Activated CD8-positive, alpha-beta memory T cell treated with anti-CD3 and anti-CD28 coated beads, Interleukin-2, amount 50 U/mL, for 4 hours (primary cell): ENCODE measurements at places on chromosomes 1 and 21.

GRCh38 chr1:1211541-1212441 is 2.2 kb downstream of the TNFRSF4 start:
- DNase-seq: peak; percentile 17

DNA sequence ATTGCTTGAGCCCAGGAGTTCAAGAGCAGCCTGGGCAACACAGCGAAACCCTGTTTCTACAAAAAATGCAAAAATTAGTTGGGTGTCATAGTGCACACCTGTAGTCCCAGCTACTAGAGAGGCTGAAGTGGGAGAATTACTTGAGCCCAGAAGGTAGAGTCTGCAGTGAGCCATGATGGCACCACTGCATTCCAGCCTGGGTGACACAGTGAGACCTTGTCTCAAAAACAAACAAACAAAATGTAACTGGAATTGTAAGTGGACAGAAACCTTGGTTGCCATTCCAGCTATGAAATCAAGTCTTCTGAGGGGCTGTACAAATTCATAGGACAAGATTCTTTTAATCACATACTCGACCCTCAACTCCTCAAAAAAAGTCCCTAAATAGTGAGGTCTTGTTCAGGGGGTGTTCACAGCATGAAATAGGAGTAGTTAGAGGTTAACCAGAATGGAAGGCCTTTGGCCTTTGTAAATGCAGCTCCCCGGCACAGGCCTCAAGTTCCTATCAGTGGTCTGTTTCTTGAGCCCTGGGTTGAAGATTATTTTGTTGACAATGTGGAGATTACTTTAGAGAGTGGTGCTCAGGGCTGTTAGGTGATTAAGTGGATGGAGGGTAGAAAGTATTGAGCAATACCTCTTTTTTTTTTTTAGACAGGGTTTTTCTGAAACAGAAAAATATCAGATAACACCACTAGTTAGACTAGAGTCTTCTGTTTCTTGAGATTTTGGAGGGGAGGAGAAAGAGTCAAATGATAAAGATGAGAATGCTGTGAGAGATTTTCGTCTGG is 138.7 kb upstream of the ZNF648 start:
- no peak for DNase-seq

DNA sequence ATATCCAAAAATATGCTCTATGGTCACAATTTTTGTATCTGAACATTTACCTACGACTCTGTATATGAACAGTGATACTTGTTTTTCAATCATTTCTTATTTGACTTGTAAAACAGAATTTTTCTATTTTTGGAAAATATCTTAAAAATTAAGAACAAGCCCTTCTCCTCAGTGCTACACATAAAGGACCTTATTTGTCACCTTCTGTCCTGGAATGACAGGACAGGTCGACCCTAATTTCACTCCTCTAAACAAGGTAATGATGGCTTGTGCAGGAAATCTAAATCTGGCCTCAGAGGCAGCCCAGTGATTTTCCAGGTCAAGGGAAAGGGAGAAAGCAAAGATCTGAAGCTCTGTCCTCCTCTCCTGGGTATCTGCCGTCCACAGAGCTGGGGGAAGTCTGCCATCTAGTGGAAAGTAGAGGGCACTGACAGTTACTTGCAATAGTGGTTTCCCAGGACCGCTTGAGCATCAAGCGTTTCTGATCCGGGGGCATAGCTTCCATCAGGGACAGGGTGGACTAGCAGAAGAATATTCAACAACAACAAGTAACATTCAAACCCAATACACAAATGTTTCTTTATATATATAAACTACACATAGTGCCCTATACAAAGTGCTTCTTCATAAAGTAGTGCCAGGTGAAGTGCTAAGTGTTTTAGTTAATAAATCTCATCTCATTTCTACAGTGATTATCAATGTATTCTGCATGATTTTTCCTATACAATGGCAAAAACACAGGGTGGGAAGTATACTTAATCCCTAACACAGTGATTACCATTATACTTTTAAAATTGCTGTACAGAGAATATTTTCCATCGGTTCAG is 74.6 kb downstream of the SLC25A24 start:
- peak; percentile 63 for DNase-seq

GRCh38 chr1:224681816-224682215 is 65.7 kb downstream of the CNIH3 start:
- DNase-seq: no peak

DNA sequence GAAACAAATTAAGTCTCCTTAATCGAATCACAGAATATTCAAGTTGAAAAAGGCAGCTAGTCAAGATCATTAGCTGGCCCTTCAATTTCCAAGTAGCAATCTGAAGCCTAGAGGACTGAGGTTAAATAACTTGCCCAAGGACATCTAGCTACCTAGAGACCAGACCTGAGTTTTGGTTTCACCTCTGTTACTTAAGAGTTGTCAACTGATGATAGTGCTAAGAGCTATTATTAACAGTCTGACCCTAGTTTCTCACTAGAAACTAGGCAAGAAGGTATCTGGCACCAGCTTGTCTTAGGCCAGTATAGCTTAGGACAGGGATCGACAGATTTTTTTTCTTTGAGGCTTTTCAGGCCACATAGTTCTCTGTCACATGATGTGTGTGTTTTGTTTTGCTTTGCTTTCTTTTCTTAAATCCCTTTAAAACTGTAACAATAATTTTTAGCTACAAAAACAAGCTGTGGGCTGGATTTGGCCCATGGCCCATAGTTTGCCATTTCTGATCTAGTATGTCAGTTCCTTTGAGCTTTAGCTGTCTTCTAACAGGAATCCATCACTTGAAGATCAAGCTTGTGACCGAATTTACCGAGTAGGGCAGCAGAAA is 23.2 kb downstream of the TRIM45 start:
- no peak for DNase-seq

DNA sequence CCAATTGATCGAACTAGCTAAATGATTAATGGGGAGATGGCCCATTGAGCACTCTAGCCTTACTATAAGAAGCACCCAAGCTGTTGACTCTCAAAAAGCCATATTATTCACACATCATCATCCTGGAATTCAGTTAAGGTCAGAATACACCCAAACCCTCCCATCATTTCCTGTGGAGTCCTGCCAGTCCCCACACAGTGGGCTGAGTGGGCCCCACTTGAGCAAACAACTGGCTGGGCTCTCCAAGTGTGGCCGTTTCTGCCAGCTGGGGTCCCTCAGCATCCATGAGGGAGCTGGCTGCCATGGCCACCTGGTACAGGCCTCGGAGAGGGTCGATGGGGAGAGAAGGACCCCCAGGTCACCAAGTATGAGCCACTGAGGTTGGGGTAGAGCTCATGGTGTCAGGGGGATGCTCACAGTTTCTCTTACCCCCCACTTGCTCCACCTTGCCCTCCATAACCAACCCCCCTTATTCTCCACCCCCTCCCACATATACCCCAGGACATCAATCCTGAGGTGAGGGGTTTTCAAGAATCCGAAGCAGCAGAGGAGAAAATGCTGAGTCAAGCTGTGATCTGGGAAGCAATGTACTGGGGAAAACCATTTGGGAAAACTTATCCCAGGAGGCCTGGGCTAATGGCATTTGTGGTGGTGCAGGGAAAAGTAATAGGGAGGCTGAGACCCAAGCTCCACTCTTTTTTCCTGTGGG is 60.3 kb downstream of the UBE2T start:
- no peak for DNase-seq

GRCh38 chr1:224358237-224358636 is 1.6 kb downstream of the CNIH4 start:
- DNase-seq: no peak

DNA sequence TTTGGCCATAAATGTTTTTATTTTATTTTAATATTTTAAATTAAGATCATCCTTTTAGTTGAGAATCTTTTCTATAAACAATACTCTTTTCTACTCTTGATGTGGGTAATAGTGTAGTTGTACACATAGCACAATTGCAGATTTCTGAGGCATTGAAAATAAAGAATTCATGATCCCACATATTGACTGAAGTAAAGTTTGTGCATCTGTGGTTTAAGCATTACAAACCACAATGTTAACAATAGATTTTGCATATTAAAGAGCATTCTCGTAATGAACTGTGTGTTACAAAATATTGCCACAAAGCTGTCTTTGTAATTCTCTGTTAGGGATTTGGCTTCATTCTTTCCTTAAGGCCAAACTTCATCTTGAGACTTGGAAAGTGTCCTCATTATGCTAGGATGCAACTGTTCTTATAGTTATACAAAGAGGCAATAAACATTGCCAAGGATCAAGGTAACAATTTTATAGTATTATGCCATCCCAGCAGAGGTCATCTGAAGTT is 256.8 kb downstream of the OLFM3 start:
- no peak for DNase-seq

GRCh38 chr1:67580691-67581403 is 104.2 kb upstream of the GADD45A start:
- no peak for DNase-seq

DNA sequence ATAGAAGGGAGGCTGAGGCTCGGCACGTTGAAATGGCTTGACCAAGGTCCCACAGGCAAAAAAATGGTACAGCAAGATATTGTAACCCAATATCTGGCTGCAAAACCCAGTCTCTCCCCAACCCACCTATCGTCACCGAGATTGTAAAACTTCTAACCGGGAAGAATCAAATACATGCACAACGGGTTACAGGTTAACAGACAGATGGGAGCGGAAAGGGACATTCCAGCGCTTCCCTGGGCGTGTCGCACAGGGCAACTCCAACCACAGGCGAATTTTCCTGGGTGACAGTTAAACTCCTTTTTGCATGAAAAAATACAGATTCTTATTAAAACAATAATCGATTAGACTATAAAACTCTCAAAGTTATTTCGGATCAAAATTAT is 31.8 kb upstream of the JUN start:
- DNase-seq: no peak

DNA sequence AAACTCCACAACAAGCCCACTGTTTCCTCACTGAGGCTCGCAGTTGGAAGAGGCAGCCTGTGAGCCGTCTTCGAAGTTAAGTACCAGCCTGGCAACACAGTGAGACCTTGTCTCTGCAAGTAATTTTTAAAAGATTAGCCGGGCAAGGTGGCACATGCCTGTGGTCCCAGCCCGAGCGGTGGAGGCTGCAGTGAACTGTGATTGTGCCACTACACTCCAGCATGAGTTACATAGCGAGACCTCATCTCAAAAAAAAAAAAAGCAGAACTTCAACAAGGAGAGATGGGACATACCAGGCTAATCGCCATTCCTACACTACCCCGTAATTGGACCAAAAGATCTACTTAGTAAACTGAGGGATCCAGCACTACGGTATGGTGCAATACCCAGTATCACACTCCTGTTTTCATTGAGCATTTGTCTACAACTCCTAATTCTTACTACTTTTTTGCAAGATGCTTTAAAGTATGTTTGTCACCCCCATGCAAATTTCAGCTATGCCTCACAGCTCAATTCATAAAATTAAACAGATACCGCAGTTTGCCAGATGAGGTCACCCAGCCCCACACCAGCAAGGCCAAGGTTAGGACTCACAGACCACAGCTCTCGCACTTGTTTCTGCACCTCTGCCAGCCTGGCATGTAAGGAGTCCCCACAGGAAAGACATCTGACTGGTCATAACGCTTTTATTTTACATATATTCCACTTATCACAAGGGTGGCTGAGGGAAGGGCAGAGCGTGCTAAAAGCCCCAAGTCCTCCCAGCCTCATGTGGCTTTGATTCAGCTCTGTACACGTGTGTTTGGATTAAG is 21.0 kb downstream of the SDE2 start:
- no peak for DNase-seq

DNA sequence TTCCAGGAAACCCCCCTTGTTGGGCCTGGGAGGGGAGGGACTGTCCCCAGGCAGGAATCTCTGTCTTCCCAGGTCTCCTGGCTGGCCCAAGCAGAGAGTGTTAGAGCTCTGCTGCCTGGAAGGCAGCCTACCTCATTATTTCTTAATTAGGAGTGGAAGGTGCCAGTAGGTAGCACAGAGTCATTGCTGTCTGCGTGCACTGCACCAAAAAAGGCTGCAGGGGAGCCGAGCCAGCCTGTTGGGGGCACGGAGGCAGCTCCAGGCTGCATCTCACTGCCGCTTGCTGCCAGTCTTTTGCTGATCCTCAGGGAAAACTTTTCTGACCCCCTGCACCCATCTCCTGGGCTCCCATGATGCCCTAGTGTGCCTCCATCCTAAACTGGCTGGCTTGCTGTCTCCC is 58.1 kb downstream of the LRRN2 start:
- no peak for DNase-seq

GRCh38 chr21:15976807-15977206 is 247.0 kb downstream of the USP25 start:
- DNase-seq: no peak
